ENCODE measurements at places on chromosomes 2 and 18.

- DNase-seq: no peak
Observed at GRCh38 chr2:85995648-85996529, 107.1 kb upstream of the ST3GAL5 start.

DNA sequence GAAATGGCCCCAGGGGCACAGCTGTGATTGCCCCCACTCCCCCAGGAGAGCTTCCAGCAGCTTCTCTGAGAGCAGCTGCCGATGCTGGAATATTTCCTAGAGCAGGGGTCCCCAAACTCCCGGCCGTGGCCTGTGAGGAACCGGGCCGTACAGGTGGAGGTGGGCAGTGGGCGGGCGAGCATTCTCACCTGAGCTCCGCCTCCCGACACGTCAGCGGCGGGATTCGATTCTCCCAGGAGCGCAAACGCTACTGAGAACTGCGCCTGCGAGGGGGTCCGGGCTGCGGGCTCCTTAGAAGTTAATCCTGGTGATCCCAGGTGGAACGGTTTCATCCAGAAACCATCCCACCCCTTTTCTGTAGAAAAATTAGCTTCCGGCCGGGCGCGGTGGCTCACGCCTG lies 69.1 kb upstream of the PXDN start:
- DNase-seq: no peak

- no peak for DNase-seq
Observed at GRCh38 chr2:234333168-234334130, 163.4 kb downstream of the ARL4C start.

DNA sequence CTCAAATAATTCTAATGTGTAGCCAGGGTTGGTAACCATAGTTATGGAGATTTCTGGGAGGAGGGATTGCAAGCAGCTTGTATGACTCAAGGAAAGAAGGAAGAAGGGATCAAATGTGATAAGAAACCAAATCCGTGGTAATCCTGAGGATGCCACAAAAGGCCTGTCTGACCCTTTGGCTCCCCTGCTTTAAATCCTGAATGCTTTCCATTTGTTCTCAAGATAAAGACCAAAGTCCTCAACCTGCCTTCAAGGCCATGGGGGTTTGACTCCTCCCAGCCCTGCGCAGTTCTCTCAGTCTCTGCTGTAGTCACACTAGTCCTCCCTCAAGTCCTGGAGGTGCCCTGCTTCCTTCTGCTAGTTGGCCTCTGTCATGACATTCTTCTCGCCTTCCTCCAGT lies 74.0 kb downstream of the SUMO1 start:
- DNase-seq: no peak

- no peak for DNase-seq
Observed at GRCh38 chr2:65566617-65567016, 134.2 kb upstream of the SPRED2 start.

- DNase-seq: no peak
Observed at GRCh38 chr2:145329971-145330370, 810.1 kb upstream of the ZEB2 start.

GRCh38 chr18:24536326-24536725 lies 75.9 kb downstream of the HRH4 start:
- no peak for DNase-seq

- no peak for DNase-seq
Observed at GRCh38 chr18:74892066-74892627, 294.5 kb downstream of the ZNF407 start.

GRCh38 chr2:199216253-199216652 lies 241.5 kb downstream of the SATB2 start:
- no peak for DNase-seq

GRCh38 chr2:29322011-29322410 lies 206.8 kb downstream of the CLIP4 start:
- peak; percentile 22 for DNase-seq

- DNase-seq: no peak
Observed at GRCh38 chr18:35430721-35431373, 53.7 kb upstream of the ZNF396 start.

DNA sequence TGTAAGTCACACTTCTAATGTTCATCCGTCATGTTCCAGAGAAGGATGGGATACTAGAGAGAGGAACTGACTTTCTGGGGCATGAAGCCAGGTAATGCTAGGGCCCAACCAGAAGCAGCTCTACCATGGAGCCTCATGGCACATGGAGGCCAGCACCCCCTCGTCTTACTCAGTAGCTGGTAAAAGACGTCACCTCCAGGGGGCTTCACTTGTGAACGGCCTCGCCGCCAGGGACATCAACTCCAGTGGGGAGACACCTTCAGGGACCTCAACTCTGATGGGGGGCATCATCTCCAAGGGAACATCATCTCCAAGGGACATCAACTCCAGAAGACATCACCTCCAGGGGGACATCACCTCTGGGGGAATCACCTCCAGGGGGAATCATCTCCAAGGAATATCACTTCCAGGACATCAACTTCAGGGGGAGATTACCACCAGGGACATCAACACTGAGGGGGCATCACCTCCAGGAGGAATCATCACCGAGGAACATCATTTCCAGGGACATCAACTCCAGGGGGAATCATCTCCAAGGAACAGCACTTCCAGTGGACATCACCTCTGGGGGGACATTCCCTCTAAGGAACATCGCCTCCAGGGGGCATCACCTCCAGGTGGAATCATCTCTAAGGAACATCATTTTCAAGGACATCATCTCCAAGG lies 168.4 kb downstream of the NDUFA10 start:
- no peak for DNase-seq

- DNase-seq: no peak
Observed at GRCh38 chr2:30287190-30287840, 56.0 kb downstream of the LBH start.

DNA sequence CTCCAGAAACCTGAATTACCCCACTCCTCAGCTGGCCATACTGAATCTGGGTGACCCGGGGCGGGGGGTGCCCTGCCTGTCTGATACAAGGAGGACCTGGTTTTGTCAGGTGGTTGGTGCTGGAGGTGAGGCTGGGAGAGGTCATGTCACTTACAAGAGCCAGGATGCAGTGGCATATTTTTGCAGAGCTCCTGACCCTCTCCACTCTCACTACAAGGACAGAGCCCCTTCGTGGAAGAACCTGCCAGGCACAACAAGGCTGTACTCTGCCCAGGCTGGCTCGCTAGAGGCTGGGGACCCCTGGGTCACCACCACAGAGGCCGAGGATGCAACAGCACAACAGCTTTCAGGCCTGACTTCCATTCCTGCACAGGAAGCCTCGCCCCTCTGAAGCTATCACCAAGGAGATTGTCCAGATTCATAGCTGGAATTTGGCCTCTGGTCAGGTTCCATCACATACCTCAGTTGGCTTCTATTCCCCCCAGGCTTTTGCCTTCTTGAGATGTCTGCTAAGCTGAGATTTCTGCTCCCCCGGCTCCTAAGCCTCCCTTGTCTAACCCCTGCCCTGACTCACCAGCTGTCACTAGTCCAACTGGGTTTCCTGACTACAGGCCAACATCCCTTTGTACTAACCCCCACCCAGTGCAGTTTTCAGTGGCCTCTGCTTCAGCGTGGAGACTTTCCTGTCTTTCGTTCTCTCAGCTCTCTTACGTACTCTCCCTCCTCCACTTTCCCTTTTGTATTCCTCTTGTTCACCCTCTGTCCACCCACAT lies 132.5 kb upstream of the EPAS1 start:
- peak; percentile 98 for DNase-seq

- DNase-seq: no peak
Observed at GRCh38 chr18:79494936-79495335, 99.2 kb downstream of the NFATC1 start.

DNA sequence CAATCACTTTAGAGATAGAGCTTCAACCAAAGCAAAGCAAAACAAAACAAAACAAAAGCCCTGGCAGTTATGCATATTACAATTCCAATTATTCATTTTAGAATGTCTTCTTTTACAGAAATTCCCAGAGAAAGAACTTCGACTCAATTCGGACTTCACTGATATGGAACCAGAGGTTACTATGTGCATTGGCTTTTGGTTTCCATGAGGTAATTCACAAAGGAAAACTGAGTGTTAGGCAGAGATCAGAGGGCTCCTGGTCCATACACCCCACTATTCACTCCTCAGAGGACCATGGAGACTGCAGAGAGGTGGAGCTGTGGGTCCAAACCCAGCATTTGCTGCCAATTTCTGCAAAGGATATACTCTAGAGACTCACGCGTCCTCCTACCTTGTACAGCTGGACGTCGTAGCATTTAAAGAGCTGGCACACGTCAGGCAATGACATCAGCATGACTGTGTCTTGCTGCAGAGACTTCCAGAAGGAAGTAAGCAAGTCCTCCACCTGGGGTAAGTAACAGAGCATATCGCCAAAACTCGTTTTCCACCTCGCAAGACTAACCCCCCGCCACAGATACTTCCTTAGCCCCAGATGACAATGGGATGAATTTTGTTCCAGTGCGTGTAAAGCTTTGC lies 31.3 kb upstream of the CREG2 start:
- DNase-seq: no peak

GRCh38 chr2:96407919-96408550 lies 72.5 kb downstream of the NCAPH start:
- DNase-seq: no peak

GRCh38 chr18:24271381-24272228 lies 126.0 kb downstream of the OSBPL1A start:
- peak; percentile 71 for DNase-seq
